ENCODE measurements at places on chromosomes 4 and X.
A peak's percentile ranks its signal among the peaks of the same experiment; 100 is the strongest.

DNA sequence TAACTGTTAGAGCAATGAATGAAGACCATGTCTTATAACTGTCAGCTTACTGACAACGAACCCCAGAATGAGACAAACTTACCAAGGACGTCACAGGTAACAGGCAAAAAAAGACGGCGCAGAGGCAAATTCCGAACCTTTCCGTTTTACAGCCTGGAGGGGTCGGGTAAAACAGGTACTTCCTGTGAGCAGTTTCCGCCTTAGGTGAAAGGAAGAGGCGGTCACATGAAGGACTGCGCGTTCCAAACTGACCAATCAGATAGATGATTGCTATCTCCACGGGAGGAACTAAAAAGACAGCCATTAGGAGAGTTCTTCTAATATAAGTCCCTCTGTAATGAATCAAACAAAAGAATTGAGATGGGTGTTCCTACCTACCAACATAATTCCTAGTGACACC is at the start of gene COX7B2:
TSS of gene COX7B2 (minus strand) at position 168 of the 400 bp plus-strand sequence. CDS start 174,053 bp downstream, outside the sequence.
- no peak for DNase-seq

DNA sequence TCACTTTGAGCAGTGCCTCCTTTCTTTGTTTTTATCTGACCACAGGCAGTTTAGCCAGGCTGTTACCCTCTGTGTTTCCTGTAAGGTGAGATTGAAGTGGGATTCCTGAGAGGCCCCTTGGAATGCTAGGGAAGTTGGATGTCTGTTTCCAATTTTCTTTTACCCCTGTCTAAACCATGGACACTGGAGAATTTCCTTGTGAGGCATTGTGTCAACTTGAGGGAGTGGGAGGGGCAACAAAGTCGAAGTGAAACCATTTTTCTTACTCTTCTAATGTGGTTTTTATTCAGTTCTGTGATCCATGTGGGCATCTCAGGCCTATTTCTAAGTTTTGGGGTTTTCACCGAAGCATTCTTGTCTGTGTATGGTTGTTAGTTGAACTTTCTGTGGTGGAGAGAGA is 296.1 kb upstream of the UGT8 start:
- no peak for DNase-seq

DNA sequence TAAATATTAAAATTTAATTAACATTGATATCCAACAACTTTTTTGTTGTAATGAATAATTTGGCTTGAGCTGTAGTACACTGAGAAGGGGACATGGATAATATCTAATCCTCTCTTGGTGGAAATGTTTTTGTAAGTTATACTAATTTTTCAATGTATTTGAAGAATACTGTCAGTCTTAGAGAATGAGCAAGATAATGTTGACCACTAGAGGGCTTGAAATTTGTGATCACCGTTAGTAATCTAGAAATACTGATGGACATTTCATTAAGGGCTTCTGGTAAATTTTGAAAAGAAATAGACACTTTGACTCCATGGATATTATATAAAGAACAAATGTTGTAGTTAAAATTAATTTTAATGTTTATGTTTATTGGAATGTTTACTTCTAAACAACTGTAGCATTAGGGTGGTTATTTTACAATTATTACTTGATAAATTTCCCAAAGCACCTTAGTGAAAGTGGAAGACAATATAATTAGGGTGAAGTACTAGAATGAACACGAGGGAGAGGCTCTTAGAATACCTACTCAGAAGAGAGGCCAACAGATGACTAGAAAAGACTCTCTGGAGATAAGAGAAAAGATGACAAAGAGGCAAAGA is 20.0 kb upstream of the CAMK2D start:
- DNase-seq = no peak

DNA sequence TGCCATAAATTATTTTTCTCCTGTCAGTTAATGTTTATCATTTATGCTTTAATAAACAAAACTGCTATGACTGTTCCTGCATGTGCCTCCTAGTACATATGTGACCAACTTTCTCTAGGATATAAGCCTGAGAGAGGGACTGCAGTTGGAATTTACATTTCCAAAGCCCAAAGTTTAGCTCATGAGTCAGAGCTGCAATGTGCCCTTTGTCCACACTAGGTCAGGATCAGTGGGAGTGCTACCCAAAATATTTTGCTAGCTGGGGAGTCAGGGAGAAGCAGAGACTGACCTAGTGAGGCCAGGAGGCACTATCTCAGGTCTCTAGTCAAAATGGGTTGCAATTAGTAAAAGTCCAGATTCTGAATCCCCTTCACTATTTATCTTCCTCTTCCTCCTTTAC is 92.7 kb downstream of the AR start:
- no peak for DNase-seq

DNA sequence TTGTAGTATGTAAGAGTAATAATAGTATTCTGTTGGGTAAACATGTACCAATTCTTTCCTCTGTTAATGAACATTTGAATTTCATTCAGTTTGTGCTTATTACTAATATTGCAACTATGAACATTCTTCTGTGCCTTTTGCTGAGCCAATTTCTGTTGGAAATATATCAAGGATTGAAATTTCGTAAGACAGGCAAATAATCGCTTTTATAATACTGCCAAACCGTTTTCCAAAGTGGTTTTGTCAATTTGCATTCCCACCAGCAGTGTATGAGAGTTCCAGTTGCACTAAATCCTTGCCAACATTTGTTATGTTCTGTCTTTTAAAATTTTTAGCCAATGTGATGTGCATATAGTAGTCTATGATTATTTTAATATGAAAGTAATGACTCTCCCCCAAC is 38.6 kb downstream of the MAGEB17 start:
- no peak for DNase-seq

DNA sequence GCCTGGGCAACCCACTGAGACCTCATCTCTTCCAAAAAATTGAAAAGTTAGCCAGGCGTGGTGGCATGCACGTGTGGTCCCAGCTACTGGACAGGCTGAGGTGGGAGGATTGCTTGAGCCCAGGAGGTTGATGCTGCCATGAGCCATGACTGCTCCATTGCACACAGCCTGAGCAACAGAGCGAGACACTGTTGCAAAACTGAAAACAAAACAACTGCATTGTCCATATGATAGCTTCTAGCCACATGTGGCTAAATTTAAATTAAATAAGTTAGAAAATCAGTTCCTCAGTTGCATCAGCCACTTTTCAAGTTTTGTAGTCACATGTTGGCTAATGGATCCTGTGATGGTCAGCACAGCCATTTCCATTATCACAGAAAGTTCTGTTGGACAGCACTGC is 67.9 kb downstream of the GAB1 start:
- DNase-seq = no peak

- no peak for DNase-seq
Observed at GRCh38 chr4:53541577-53542206, 49.6 kb downstream of the LNX1 start.

DNA sequence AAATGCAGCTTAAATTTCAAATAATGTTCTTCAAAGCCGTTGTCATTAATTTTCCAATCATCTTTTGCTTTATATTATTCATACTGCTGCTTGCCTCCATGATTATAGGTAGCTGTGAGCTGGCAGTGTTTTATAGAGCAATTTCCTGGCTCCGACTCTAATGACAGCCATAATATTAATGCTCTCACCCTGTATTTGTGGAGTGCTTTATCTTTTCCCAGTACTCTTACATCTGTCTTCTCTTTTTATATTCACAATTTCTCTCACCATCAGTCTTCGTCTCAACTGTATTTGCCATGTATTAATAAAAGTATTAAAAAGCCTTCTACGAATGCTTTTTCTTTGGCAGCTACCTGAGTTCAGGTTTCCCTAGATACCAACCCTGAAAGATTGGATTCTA is 21.0 kb downstream of the ATXN3L start:
- no peak for DNase-seq

DNA sequence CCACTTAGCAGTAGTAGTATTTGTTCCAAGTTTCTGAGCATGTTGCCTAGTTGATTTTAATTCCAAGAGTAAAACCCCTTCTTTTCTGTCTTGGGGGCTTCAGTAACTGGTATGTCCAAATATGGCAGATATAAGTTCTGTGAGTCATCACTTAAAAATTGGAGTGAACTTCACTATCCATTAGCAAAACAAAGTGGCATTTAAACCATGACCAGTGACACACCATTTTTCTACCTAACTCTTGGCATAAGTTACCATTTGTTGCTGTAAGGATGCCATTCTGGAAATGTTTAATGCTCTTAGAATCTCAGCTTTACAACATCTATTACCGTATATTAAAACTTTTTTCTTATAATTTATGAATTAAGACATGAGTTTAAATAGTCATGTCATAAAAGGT is 102.0 kb downstream of the CBR4 start:
- no peak for DNase-seq

DNA sequence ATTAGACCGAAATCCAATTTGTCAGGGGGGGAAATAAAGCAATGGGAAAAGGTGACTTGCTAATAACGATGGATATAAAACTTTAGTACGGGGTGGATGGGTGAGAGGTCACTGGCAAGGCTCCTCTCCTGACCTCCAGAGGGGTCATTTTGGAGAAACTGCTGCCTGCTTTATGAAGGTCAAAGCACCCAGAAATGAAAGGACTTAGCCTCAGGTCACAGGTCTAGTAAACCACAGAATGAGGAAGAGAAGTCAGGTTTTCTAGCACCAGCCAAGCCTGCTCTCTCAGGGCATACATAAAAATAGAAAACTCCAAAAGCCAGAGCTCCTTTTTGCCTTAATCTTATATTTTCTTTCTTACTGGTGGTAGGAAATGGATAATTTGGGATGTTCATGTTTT is 134.2 kb downstream of the SHROOM3 start:
- no peak for DNase-seq

DNA sequence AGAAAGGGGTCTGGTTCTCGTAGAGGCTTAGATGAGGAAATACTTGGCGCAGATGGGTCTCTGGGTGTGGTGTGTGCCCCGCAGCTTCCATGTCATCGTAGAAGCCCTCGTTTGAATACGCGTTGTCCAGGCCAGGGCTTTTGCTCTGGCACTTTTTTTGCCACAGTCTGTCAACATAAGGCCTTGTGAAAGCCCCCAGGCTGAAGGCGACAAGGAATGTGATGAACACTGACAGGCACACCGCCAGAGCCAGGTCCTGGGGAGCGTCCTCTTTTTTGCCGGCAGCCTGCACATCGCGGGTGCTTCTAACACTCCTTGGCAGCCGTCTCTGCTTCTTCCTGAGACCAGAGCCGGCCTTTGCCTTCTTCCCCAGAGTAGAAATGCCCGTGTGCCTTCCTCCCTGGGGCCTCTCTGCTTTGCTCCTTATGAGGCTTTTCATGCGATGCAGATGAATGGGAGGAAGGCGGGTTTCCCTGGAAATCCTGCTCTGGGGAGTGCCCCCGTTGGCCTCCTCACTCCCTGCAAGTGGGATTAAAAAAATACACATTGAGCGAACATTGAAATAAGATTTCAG is 24.4 kb downstream of the LRRC66 start:
- DNase-seq = no peak

DNA sequence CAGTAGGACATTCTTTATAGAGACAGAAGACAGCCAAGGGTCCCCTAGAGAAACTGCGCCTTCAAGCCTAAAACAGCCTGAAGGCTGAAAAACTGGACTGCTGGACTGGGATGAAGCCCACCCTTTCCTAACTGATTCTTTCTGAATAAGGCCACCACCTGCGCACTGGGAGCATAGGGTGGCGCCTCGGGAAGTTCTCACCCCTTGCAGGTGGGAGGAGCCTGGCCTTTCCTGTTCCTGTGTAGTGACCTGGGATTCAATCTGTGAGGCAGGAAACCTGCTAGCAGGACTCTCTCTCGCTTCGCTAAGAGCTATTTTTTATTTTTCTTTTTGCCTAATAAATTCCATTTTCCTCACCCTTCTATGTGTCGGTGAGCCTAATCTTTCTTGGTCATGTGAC is 61.8 kb upstream of the KLHL13 start:
- DNase-seq = no peak

DNA sequence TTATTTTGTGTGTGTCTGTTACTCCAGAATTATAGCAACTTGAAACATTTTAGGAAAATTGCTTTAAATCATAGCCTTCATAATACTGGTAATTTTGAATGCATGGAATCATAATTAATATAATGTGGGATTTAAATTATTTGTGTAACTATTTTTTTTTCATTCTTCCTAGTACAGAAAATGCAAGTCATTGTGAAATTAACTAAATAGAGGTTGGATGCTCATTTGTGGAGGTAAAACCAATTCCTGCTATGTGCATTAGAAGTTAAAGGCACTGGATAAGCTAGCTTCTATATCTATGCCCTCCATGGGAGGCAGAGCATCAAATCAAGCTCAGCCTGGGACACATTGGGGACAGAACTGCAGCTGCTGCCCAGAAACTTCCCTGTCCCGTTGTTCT is 1048.5 kb upstream of the PABPC4L start:
- DNase-seq = no peak

DNA sequence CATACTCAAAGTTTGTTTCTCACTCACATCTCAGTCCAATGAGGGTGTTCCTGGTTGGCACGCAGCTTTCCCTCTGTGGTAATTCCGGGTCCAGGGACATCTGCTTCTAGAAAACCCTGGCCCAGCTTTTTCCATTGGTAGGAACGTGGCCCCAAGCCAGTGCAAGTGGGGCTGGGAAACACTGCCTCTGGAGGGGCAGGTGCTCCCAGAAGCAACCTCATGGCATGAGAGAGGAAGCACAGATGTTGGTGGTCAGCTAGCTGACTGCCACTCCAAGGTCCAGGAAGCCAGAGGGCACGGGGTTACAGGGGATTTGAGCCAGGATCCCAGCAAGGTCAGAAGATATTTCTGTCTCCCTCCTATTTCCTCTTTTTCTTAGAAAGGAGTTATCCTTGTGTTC is 47.5 kb downstream of the DCTD start:
- no peak for DNase-seq

- DNase-seq = peak; percentile 78
Observed at GRCh38 chrX:53093177-53093655, 726 bp upstream of the KANTR start.

GRCh38 chr4:10620935-10621488 is 63.6 kb downstream of the CLNK start:
- DNase-seq = no peak

GRCh38 chr4:25233737-25234389 is at the start of gene PI4K2B:
Gene PI4K2B (plus strand): TSS chr4:25234033. CDS start chr4:25234164, 131 bp downstream.
- DNase-seq = peak; percentile 89

Measured in left forelimb (tissue), 1 donor.